ENCODE measurements at places on chromosomes 5 and 9.

DNA sequence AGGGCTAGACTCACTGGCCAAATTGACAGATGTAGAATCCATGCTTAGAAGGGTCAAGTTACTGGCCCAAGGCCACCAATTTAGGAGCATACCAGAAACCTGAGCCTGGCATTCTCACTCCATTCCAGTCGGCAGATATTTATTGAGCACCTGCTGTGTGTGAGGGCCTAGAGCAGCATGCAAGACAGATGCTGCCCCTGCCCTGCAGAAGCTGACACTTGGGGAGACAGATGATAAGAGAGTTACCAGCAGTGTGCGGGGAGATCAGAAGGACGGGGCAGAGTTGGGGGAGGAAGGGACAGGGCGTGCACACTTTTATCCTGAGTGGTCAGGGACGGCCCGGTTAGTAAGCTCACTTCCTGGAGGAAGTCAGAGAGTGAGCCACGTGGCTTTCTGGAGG is 111.5 kb upstream of the RAPGEF1 start:
- DNase-seq = no peak

DNA sequence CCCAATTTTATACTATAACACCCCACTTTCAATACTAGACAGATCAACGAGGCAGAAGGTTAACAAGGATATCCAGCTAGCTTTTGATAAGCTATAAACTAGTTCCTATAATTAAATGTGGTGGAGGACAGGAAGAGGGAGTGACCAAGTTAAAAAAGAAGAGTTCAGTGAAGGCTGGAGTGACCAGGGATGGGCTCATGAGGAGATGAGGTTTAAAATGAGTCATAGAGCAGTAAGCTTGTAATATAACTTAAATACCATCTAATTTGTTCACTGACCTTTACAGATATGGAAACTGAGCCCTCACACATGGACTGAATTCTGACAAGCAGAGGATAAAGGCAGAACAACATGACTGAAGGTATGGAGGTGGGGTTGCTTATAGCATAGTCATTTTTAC is 284.5 kb downstream of the SPATA31D1 start:
- no peak for DNase-seq

DNA sequence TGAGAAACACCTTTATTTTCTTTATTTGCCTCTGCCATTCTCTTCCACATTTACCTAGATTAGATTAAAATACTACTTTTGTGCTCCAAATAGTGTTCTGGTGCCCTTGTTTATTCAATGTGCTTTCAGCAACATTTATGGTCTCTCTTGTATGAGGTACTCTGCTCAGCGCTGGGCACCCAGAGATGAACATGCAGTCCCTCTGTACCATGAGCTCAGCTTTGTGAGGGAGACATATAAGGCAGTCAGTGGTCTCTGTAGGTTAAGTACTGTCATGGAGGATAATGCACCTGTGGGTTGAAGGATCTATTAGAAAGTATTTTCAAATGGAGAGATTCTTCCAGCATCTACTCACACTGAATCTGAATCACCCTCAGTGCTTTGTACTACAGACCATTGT is 176.5 kb downstream of the TAF11L14 start:
- DNase-seq = no peak

DNA sequence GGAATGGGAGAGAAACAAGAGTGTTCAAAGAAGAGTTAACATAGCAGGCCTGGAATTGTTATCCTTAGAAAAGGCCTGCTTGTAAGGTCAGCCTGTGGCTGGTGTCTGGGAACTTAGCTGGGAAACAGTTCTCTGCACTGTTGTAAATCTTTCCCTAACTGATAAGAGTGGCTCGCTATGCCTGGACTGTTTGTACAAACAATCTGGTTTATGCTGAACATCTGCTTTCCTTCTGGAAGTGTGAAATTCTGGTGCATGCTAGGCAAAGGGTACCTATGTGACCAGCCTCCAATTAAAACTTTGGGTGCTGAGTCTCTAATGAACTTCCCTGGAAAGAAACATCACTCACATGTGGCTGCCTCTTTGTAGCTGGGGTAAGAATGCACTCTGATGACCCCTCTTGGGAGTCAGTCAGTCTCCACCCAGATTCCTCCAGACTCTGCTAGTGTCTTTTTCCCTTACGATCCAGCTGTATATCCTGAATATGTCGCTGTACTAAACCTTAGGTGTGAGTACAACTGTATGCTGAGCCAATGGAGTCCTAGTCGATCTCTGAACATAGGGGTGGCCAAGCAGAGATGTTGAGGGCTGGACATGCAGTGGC is 16.5 kb downstream of the SPARC start:
- DNase-seq = no peak

- DNase-seq = no peak
These were observed 35.9 kb upstream of the TAF1L start for GRCh38 chr9:32671333-32671732.
